ENCODE measurements at places on chromosomes 1 and 21. TPM values are rescaled to one million over a fixed set of nuclear protein-coding genes. Genes with fewer than 3 reads are reported as not detected.
A peak's percentile ranks its signal among the peaks of the same experiment; 100 is the strongest.

- peak; percentile 27 for DNase-seq
Measured at GRCh38 chr1:110634455-110635311, 28.5 kb upstream of the KCNA2 start.

GRCh38 chr1:200384818-200385390 lies 24.9 kb downstream of the ZNF281 start:
- no peak for DNase-seq

GRCh38 chr1:170682169-170682568 lies 18.2 kb downstream of the PRRX1 start:
- no peak for DNase-seq

DNA sequence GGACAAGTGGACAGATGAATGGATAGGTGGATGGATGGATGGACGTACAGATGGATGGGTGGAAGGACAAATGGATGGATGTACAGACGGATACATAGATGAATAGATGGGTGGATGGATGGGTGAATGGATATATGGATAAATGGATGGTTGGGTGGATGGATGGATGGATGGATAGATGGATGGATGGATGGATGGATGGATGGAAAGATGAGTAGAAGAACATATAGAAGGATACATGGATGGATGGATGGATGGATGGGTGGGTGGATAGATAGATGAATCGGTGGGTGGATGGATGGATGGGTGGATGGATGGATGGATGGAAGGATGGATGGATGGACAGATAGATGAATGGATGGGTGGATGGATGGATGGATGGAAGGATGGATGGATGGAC lies 274.3 kb downstream of the KAZN start:
- no peak for DNase-seq

The RPE65 gene
- 0.19 TPM for polyA plus RNA-seq

DNA sequence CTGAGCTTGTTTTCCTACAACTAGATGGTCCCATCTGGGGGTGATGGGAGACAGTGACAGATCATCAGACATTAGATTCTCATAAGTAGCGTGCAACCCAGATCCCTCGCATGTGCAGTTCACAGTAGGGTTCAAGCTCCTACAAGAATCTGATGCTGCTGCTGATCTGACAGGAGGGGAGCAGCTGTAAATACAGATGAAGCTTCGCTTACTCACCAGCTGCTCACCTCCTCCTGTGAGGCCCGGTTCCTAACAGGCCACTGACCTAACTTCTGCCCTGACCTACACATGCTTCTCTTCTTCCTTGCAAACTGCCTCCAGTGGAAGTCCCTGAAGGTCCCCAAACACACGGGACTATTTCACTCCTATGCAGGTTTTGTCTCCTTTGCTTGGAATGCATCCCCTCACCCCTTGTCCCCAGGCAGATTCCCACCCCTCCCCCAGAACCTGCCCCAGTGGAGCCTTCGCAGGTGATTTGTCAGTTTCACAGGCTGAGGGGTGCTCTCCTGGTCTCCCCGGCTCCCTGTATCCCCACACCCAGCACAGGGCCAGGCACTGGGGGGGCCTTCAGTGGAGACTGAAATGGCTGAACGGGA lies 5.7 kb upstream of the ZBTB48 start:
- DNase-seq, result no peak

- DNase-seq, result no peak
Measured at GRCh38 chr1:89833183-89834082, 12.6 kb downstream of the LRRC8D start.

- DNase-seq, result no peak
Measured at GRCh38 chr1:54153535-54154439, 987 bp upstream of the CDCP2 start.

The SPATA45 gene
- polyA plus RNA-seq, result 0.53 TPM

- DNase-seq, result peak; percentile 34
Measured at GRCh38 chr1:174262349-174263241, 103.3 kb downstream of the RABGAP1L start.

The A3GALT2 gene
- polyA plus RNA-seq, result not detected

- no peak for DNase-seq
Measured at GRCh38 chr1:154791292-154792166, 78.6 kb downstream of the KCNN3 start.

The KCNE2 gene
- polyA plus RNA-seq, result 1.6 TPM

- no peak for DNase-seq
Measured at GRCh38 chr1:228986093-228986904, 251.0 kb downstream of the RHOU start.

- DNase-seq, result no peak
Measured at GRCh38 chr1:200304171-200304570, 105.7 kb downstream of the ZNF281 start.

- peak; percentile 71 for DNase-seq
Measured at GRCh38 chr1:31944205-31945089, 6.3 kb upstream of the PTP4A2 start.

GRCh38 chr21:38788275-38788905 lies 17.3 kb upstream of the ETS2 start:
- DNase-seq, result no peak

DNA sequence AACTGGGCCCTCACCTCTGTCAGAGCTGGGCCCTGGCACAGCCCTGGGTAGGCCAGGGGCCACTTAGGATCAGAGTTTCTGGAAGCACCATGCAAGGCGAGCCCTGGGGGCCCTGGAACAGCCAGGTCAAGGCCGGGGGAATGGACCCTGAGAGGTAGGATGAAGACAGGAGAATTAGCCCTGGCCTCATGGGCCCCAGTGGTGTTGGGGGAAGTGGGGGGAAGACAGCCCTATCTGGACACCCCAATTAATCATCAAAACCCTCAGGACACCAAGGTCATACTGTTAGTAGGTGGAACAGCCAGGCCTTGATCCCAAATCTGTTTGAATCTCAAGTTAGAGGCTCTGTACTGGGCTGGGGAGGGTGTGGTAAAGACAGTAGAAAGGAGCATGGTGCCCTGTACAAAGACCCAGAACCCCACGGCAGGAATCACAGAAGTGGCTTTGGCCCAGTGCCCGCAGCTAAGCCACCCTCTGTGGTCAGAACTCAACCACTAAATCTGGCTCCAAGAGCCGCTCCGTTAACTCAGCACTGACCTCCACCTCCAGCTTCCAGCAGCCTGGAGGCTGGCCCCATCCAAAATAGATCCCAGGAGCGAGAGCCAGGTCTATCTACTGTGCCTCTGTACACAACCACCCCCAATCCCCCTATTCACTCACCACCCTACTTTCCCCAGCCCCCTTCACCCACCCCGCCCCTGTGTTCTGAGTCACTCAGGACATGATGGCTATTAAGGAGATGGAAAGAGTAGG lies 14.0 kb upstream of the TRIM63 start:
- DNase-seq, result no peak

GRCh38 chr1:223062177-223062576 lies 80.9 kb downstream of the TLR5 start:
- DNase-seq, result no peak

- DNase-seq, result no peak
Measured at GRCh38 chr1:115828101-115829022, 12.6 kb downstream of the NHLH2 start.

DNA sequence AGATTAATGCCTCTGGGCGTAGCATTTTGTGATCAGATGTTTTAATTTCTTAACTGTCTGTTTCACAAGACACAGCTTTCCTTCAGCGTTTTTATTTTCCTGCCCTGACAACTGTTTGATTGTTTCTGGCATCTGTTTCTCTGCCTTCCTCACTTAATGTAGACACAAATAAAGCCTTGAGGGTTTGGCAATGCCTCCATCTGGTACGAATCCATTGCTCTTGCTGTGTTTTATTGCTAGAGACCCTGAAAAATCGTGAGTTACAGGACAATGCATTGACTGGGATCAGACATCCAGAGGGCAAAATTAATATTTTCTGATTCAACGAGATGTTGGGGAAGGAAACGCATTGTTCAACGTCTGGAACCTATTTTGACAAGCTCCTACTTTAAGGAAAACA lies 363.5 kb downstream of the MRPL39 start:
- no peak for DNase-seq

The CELA3A gene
- not detected for polyA plus RNA-seq

DNA sequence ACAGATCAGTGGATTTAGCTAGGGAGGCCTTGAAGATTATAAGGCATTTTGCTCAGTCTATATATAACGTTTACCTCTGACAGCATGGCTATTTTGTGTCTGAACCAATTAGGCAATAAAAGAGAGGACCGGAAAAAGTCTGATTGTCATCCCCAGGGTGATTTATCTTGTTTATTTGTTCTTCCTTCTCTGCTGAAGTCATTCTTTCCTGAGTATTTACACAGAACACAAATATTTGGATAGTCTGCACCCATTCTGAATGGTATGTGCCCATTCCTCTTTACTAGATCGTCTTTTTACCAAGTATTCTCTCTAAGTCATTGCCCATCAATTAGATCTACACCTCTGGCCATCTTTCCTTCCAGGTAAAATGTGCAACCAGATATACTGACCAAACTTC lies 1602.9 kb downstream of the KCNT2 start:
- DNase-seq, result no peak

- DNase-seq, result no peak
Measured at GRCh38 chr21:17679002-17679600, 66.4 kb upstream of the BTG3 start.

GRCh38 chr1:198624648-198624980 lies 14.2 kb upstream of the PTPRC start:
- no peak for DNase-seq

GRCh38 chr1:41389009-41389408 lies 27.8 kb downstream of the FOXO6 start:
- no peak for DNase-seq

GRCh38 chr1:25991937-25992688 lies 5.8 kb downstream of the PAFAH2 start:
- no peak for DNase-seq

- no peak for DNase-seq
Measured at GRCh38 chr1:180912801-180913565, at the start of gene KIAA1614. Gene KIAA1614, plus strand, starts transcription at chr1:180912897. Its CDS starts 347 bp downstream, at chr1:180913244.

The CNR2 gene
- polyA plus RNA-seq, result 0.06 TPM

The MEAF6 gene
- polyA plus RNA-seq, result 89.5 TPM

DNA sequence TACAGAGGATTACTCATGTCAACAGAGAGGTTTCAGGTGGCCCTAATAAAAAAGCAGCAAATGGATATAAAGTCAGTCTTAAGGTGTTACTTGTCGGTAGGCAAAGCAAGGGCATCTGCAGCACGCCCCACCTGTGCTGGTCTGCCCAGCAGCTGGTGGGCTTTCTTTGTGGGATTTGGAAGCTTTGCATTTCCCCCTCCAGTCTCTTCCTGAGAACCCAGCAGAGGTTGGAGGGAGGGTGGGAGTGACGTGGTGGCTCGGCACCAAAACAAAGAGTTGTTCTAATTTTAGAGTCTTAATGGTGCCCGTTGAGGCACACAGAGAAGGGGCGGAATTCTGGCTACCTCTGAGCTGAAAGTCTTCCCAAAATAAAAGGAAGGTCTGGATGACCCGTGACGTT lies 4.8 kb upstream of the PCBP3 start:
- no peak for DNase-seq

- no peak for DNase-seq
Measured at GRCh38 chr1:164753521-164754077, 194.6 kb downstream of the PBX1 start.

Data from right renal pelvis (tissue), 4 donors.